ENCODE measurements at places on chromosomes 2 and 18. TPM values are rescaled to one million over a fixed set of nuclear protein-coding genes. Genes with fewer than 3 reads are reported as not detected.

GRCh38 chr2:50181212-50181611 lies 850.7 kb downstream of the NRXN1 start:
- H3K27me3 ChIP-seq = no peaks in the 10 kb centered on the region
- no peak for DNase-seq
- no peak overlapping the region for H3K27ac ChIP-seq
- H3K4me1 ChIP-seq = no peaks in the 10 kb centered on the region
- no peaks in the 10 kb centered on the region for H3K36me3 ChIP-seq

- no peaks in the 10 kb centered on the region for H3K27me3 ChIP-seq
- H3K36me3 ChIP-seq = no peaks in the 10 kb centered on the region
- H3K27ac ChIP-seq = no peak overlapping the region
- DNase-seq = no peak
- H3K4me1 ChIP-seq = peaks cover 6% of the 10 kb centered on the region
Observed at GRCh38 chr2:240431271-240431660, 4.2 kb upstream of the GPC1 start.

GRCh38 chr18:55738483-55739114 lies 150.6 kb upstream of the TCF4 start:
- no peak for DNase-seq
- H3K27me3 ChIP-seq = no peaks in the 10 kb centered on the region
- no peak overlapping the region for H3K4me3 ChIP-seq
- H3K4me1 ChIP-seq = no peaks in the 10 kb centered on the region

GRCh38 chr18:72154926-72155325 lies 389.2 kb downstream of the CBLN2 start:
- DNase-seq = no peak
- no peaks in the 10 kb centered on the region for H3K27me3 ChIP-seq
- no peak overlapping the region for H3K27ac ChIP-seq
- H3K4me3 ChIP-seq = no peak overlapping the region

DNA sequence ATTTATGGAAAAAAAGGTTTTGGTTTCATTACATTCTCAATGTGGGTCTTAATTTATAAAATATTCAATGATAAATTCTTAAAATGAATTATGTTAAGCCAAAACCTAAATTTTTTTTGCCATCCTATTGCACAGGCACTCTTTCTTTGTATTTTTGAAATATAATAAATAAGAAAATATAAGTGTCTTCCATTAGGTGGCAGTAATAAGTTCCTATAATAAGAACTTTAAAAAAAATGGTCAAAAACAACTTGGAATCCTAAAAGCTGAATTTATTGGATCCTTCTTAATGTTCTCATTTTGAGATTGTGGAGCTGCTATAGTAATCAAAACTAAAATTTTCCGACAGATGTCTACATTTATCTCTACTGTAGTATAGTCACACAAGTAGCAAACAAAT lies 5.7 kb downstream of the CALCRL start:
- no peak overlapping the region for H3K4me3 ChIP-seq
- no peak overlapping the region for H3K27ac ChIP-seq
- H3K36me3 ChIP-seq = no peaks in the 10 kb centered on the region
- H3K27me3 ChIP-seq = no peaks in the 10 kb centered on the region

DNA sequence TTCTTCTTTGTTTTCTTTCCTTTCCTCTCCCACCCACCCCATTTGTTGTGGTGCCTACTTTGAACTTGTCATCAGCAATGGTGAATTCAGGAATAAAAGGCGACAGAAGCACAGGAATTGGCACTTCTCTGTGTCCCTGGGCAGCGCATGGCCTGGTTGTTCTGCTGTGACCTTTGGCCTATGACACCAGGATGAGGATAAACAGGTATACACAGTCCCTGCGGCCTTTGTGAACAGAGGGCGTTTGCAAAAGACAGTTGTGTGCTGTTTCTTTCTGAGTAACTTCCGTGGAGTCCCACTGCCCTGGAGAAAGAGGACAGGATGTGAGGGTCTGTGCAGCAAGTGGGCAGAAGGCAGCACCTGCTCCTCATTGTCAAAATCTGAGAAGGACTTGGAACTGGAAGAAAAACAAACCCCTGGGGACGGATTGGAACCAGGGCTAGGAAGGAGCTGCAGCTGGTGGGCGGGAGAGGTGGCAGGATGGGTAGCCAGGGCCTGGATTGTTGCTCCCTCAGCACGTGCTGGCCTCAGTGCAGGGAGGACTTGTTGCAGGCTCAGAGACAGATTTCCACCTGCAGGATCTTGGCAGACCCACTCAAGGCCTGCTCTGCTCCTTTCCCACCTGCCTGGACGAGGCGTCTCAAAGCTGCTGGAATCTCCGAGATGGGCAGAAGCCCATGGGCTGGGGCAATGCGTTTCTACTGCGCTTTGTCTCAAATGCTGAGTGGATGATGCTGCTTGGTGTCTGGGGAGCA lies 159.5 kb downstream of the ACKR3 start:
- no peak overlapping the region for H3K4me3 ChIP-seq
- no peaks in the 10 kb centered on the region for H3K27me3 ChIP-seq
- no peaks in the 10 kb centered on the region for H3K36me3 ChIP-seq
- DNase-seq = no peak
- H3K4me1 ChIP-seq = no peaks in the 10 kb centered on the region

The UBE2E3 gene
- 70.4 TPM for polyA plus RNA-seq

The SCG2 gene
- polyA plus RNA-seq = not detected

The EGR4 gene
- polyA plus RNA-seq = not detected

The AKAIN1 gene
- not detected for polyA plus RNA-seq
